ENCODE measurements at places on chromosomes 1 and 21. TPM values are rescaled to one million over a fixed set of nuclear protein-coding genes. Genes with fewer than 3 reads are reported as not detected.

The SYCP1 gene
- total RNA-seq, result not detected

The PROX1 gene
- total RNA-seq, result 0.61 TPM

The SLC2A5 gene
- 0.61 TPM for total RNA-seq

The LEMD1 gene
- 1.4 TPM for total RNA-seq

The TRAF3IP3 gene
- not detected for total RNA-seq

The GBP7 gene
- total RNA-seq, result not detected

- H3K27ac ChIP-seq, result no peak overlapping the region
- no peak overlapping the region for H3K4me3 ChIP-seq
- H3K4me1 ChIP-seq, result no peaks in the 10 kb centered on the region
- DNase-seq, result no peak
- H3K27me3 ChIP-seq, result peaks cover 44% of the 10 kb centered on the region
Observed at GRCh38 chr1:18351735-18352134, 129.0 kb upstream of the KLHDC7A start.

GRCh38 chr1:235098547-235098946 is 30.1 kb downstream of the TOMM20 start:
- peaks cover 19% of the 10 kb centered on the region for H3K4me1 ChIP-seq
- no peaks in the 10 kb centered on the region for H3K27me3 ChIP-seq
- H3K4me3 ChIP-seq, result no peak overlapping the region
- H3K27ac ChIP-seq, result no peak overlapping the region
- peaks cover 11% of the 10 kb centered on the region for H3K36me3 ChIP-seq
- no peak for DNase-seq

DNA sequence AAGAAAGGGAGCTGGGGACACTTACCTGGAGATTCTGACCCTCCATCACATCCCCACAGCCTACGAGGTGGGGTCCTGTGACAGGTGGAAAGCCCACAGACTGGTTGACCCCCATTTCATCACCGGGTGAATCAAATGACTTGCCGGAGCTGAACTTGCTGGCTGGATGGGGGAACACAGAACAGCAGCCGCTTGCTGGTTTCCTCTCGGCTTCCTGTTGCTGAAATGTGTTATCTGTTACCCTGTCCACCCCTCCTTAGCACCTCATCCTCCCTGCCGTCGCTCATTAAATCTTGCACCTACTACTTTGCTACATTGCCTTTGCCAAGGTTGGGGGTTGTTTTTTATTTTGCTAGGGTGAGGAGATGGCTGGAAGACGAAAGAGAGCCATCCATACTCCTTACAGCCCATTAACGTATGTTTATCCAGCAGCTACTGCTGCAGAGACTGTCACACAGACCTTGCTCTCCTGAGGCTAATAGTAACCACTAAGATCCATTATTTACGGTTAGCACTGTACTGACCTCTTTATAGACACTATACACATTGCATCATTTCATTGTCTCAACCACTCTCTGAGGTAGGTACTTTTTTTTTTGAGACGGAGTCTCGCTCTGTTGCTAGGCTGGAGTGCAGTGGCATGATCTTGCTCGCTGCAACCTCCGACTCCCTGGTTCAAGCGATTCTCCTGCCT is 7.0 kb downstream of the PAFAH2 start:
- H3K4me3 ChIP-seq, result no peak overlapping the region
- H3K27ac ChIP-seq, result no peak overlapping the region
- no peak for DNase-seq
- H3K36me3 ChIP-seq, result peaks cover 32% of the 10 kb centered on the region
- peaks cover 4% of the 10 kb centered on the region for H3K4me1 ChIP-seq
